ENCODE measurements at places on chromosomes 12 and 14. TPM values are rescaled to one million over a fixed set of nuclear protein-coding genes. Genes with fewer than 3 reads are reported as not detected.

TAS2R9 gene
- not detected for total RNA-seq

CCDC184 gene
- 1.5 TPM for total RNA-seq

- DNase-seq, result peak; percentile 44
These were observed 1.9 kb downstream of the BCL7A start for GRCh38 chr12:122023339-122024131.

DNA sequence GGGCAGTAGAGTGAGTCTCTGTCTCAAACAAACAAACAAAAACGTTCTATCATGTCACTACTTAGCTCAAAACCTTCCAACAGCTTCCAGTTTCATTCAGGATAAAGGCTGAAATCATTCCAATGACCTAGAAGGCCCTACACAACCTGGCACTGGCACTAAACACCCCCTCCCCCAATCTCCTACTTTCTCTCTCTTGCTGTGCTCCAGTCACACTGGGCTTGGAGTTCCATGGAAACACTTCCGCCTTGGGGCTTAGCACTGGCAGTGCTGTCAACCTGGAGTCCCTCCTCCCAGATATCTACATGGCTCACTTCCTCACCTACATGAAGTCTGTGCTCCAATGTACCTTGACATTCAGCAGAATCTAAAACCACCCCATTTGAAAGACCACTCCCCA lies 65.0 kb upstream of the SINHCAF start:
- DNase-seq, result no peak

GRCh38 chr12:15984097-15984800 lies 73.1 kb downstream of the DERA start:
- no peak for DNase-seq

DNA sequence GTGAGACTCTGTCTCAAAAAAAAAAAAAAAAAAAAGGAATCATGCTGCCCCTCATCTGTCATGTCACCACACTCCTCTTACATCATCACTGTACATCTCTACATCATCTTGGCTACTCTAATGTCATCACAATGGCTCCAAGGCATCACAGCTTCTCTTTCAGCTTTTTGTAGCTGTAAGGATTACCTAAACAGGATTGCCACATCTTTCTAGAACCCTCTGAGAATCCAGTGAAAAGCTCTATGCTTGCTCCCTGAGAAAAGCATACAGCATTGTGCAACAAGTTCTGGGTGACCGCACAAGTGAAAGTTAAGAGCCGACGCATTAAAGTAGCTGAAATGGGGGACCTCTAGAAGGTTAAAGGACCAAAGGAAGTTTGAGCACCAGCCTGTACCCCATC lies 272.5 kb downstream of the C12orf50 start:
- DNase-seq, result no peak

Data from WTC11 (cell line).